ENCODE measurements at places on chromosomes 2 and 18.

- no peak for DNase-seq
Observed at GRCh38 chr2:8022908-8023640, 658.8 kb upstream of the ID2 start.

DNA sequence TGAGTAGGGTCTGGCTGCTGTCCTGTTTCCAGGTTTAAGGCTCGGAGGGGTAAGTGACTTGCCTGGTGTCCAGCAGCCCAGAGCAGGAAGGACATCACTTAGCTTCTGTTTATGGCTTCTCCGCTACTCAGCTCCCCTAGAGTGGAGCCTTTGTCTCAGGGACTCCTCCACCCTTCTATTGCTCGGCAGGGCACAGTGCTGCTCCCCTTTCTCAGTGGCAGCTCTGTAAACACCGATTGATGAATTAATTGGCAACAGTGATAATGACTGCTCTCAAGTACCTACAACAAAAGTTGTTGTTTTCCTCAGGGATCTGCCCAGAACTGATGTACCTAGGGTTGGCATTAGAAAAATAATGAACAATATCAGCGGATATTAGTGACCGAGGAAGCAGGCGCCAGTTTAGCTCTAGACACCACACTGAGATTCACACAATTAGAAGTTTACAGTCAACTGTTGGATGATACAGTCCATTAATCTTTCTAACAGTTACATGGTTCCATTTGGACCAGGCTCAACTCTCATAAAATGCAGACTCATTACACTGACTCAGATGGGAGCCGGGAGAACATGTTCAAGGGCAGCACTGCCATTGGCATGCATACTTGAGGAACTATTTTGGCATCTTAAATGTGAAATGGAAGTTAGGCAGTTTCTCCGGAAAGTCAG lies 265.7 kb downstream of the MTX2 start:
- no peak for DNase-seq

DNA sequence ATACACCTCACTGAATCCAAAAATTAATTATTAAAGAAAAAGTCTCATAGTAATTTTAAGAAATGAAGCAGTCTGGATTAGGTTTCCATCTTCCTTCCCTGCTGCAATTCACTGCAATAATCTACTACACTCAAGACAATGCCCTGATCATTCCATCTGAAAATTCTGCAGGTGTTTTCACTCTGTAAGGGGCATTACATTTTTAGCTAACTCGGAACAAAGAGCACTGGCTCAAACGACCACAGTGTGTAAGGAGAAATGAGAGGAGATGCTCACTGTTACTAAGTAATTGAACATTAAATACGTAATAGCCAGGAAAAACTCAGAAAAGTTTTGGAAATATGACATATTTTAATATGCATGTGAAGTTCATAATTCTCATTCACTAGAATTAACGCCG lies 1.3 kb downstream of the B4GALT6 start:
- no peak for DNase-seq

GRCh38 chr2:20977520-20978180 lies 66.2 kb downstream of the APOB start:
- no peak for DNase-seq

DNA sequence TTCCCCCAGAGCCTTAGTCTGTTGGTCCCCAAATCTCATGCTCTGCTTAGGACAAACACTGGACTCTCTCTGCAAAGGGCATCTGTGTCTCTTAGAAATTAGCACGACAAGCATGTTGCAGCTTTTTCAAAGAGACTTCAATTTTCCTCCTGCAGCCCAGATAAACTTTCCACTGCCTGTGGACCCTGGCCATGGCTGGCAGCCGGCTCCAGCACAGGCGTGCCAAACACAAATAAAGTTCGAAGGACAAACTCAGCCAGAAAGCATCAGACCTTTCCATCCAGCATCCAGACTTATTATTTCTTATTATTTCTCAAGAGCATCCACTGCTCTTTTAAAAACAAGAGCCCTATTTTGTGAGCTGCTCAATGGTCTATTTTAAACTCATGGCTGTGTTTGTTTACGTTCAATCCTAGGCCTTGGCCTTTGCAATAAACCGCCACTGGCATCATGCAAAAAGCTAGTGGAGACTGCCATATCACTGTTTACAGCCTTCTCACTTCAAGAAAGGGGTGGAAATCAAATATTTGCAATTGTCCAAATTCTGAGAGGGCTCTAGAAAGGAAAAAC lies 300.8 kb downstream of the BCL11A start:
- no peak for DNase-seq

DNA sequence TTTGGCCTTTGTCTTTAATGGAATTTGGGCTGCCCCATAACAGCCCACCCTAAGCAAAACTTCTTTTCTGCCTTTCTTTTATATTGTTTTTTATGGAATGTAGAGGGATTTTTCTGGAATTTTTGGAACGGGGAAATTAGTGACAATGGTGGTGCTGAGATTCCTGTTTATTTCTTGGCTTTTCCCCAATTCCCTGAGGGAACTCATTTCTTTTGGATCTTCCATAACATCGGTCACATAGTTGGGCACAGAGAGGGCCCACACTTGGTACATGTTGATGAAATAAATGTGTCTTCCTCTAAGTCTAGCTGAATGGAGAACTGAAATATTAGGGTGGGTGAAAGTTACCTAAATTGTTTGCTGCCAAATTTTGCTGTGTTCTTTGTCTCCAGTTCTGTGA lies 191.6 kb upstream of the TNP1 start:
- no peak for DNase-seq

- no peak for DNase-seq
Observed at GRCh38 chr2:121902171-121902591, 146.7 kb downstream of the TSN start.

DNA sequence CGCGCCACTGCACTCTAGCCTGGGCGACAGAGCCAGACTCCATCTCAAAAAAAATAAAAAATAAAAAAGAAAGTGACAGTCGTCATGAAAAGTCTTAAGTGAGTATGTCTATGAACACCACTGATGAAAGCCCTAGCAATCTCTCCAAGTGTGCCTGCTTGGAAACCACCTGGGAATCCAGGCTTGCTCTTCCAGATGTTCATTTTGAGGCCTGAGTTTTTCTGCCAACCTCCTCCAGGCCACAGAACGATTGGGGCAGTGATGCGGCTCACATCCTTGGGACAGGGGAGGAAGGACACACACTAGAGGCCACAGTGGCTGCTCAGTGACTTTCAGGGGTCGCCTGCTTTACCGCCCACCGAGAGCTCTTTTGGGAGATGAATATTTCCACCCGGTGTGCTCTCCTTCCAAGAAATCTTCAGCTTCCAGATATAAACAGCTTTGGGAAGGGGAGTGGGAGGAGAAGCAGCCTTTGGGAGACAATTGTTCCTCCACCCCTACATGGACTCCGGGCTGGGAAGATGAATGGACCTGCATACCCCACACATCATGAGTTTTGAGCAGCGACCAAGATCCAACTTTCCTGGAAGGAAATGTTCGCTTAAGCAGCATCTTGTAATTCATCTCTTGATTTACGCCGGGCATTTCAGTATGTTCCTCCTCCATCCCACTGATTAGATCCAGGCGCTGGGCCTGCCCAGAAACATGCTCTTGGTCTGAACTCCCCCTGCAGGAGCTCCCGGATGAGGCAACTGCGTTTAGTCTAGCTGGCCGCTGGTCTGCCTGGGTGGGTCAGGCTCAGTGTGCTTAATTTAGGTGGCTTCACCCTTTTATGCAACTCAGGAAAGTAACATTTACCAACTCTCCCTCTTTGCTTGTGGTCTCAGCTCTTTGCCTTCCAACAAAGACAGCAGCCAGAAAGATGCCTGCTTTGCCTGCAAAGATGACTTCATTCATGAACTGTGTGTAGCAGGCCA lies 6.2 kb upstream of the ARMC9 start:
- no peak for DNase-seq

Data from activated CD4-positive, CD25-positive, alpha-beta regulatory T cell treated with anti-CD3 and anti-CD28 coated beads, Interleukin-2, amount 50 U/mL, for 72 hours (primary cell).